ENCODE measurements at places on chromosomes 1 and 21.

DNA sequence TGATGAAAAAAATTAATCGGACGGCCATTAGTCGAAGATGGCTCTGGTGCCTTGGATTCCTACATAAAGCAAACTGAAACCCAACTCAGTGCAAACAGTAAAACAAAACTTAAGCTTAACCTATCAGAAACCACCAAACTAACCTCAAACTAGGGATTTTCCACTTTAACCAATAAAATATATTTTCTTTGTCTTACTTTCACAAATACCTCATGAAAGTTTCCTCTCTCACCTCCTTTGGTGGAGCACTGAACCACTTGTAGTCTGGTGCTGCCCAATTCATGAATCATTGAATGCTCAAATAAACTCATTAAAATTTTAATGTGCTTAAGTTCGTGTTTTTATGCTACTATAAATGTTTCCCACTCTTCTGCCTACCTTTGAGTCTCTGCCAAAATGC, 7.0 kb downstream of the ADORA3 start:
- no peak for DNase-seq

DNA sequence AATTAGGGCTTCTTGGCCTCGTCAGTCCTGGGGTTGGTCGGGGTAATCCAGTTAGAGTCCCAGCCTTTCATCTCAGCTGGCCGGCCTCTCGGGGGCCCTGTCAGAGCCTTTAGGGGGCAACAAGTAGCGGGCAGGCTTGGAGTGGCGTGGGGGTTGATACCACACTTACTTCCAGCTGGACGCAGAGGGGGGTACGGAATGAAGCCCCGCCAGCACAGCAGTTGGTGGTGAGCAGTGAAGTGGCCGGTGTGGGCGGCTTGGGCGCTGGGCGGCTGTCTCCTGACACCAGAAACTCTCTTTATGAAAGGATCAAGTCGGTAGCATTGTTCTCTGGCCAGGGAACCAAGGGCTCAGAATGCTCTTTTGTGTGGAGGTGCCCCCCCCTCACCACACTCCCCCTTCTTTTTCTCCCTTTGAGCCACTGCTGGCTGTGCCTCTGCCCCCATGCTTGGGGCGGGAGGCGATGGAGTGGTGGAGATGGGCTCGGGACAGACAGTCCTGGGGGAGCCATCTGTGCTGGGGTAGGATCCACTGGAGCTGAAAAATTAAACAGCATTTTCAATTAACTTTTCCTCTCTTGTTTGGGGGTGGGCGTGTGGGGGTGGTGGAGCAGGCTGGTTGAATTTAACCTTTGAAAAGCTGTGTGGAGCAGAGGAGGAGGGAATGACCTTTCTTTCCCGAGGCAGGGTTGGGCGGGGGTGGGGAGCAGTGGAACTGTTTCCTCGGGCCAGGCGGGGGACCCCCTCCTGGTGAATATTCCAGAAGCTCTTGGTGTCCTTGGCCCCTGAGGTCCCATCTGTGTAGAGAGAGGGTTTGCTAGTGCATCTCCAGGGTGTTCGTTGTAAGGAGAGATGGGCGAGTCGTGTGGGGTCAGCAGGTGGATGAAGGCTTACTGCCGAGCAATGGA, 102.7 kb downstream of the RNF220 start:
- no peak for DNase-seq

GRCh38 chr21:37405629-37406028, 39.1 kb downstream of the DYRK1A start:
- DNase-seq = no peak

- DNase-seq = no peak
These were observed 163.4 kb upstream of the USP24 start for GRCh38 chr1:55378582-55378981.

DNA sequence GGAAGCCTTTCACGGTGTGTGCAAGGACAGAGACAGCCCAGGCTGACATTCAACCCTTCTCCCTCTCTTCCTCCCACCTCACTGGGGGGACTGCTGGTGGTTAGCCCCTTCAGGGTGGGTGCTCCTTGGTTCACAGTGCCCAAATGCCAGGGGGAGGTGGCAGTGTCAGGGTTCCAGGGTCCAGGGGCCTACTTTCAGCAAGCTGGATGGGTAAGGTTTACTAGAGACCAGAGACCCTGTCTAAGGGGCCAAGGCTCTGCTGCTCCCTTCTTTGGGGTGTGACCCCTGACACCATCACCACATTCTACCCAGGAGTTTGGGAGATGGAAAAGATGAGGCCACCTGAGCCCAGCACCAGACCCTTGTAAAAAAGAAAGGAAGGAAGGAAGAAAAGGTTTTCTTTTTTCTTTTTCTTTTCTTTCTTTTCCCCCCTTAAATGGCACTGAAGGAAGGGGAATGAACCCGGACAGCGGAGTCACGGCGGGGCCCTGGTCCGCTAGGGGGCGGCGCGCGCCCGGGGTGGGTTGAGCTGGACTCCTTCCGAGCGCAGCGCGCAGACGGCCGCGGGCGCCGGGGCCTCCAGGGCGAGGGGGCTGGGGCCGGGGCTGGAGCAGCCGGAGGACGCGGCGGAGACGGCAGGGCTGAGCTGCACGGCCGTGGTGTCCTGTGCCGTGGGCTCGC, 18.8 kb downstream of the KNCN start:
- DNase-seq = peak; percentile 56

GRCh38 chr1:180842052-180842451, 70.6 kb upstream of the KIAA1614 start:
- no peak for DNase-seq

- DNase-seq = no peak
These were observed 15.3 kb upstream of the NLRP3 start for GRCh38 chr1:247400685-247401084.

DNA sequence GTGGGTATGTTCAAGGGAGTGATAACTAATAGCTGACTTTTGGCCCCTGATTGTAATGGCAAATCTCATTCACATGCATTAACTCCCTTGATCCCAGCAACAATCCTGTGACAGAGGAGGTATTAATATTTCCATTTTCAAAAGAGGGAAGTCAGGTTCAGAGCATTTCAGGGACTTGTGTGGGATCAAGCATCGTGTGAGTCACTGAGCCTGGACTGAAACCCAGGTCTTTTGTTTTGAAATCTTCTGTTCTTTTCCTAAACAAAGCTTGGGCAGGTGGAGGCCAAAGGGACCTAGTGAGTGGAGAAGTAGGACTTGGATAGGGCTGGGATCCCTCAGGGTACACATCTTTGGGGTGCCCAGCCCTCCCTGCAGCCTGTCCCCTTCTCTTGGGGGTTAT, 37.9 kb downstream of the ETNK2 start:
- DNase-seq = no peak

- DNase-seq = no peak
These were observed 29.6 kb upstream of the AGL start for GRCh38 chr1:99820546-99820945.

- no peak for DNase-seq
These were observed 94.8 kb upstream of the USP24 start for GRCh38 chr1:55309786-55310504.

- DNase-seq = no peak
These were observed 325.9 kb downstream of the RPS6KC1 start for GRCh38 chr1:213376862-213377372.

- DNase-seq = peak; percentile 58
These were observed 2.6 kb upstream of the CREG1 start for GRCh38 chr1:167555971-167556714.

DNA sequence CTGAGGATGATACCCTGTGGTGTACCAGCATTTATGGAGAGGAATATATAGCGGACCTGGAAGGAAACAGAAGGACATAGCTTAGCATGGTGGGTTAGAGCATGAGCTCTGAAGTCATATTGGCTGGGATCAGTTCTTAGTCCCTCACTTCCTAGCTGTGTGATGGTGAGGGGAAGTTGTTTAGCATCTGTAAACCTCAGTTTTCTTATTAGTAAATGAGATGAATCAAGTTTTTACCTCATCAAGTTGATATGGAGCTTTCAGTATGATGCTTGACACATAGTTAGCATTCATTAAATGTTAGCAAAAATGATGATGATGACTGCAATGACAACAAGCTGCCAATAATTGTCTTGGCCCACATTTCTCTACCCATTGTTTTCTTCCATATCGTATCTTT, 84.8 kb downstream of the NEK7 start:
- DNase-seq = no peak

DNA sequence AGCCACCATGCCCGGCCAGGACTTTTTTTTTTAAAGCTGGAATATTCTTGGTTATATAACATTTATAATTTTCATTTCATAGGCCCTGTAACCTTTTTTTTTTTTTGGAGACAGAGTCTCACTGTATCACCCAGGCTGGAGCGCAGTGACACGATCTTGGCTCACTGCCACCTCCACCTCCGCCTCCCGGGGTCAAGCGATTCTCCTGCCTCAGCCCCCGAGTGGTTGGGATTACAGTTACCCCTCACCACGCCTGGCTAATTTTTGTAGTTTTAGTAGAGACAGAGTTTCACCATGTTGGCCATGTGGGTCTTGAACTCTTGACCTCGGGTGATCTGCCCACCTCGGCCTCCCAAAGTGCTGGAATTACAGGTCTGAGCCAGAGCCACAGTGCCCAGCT, 12.6 kb downstream of the ZYG11B start:
- DNase-seq = no peak

DNA sequence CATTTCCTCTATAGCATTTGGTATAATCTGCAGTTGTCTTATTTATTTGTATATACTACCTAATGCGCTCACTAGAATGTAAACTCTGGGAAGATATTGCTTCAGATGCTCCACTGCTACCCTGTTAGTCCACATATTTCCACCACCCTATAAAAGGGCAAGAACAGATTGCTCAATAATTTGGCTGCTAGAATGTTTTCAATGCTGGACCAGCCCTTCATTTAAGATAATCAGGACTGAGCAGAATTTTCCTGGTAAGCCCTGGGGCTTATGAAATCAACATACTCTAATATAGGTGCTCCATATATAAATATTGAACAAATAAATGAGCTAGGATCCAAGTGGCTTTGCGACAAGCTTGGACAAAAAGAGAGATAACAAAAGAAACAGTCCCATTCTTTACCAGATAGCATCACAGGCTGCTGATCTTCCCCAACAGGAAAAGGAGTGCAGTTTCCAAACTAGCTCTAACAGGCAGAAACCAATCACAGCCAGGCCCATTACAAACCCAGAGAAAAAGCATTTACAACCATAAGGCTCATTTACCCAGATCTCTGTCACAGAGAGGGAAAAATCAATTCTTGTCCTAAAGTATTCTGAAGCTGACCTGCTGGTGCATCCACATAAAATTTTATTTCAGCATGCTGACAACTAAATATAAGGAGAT, 8.3 kb downstream of the BCAR3 start:
- no peak for DNase-seq

DNA sequence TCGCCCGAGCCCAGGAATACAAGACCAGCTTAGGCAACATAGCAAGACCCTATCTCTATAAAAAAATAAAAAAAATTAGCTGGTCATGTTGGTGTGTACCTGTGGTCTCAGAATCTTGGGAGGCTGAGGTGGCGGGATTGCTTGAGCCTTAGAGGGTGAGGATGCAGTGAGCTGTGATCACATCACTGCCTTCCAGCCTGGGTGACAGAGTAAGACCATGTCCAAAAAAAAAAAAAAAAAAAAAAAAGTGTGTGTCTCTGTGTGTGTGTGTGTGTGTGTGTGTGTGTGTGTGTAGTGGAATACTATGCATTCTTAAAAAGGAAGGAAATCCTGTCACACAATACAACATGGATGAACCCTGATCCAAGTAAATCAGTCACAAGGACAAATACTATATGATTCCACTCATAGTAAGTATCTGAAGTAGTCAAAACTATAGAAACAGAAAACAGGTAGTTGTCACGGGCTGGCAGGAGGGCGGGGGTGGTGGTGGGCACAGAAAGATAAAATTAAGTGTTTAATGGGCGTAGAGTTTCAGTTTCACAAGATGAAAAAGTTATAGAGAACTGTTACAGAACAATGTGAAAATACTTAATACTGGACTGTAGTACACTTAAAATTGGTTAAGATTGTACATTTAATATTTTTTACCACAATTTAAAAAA, 47.8 kb downstream of the SELENOF start:
- no peak for DNase-seq

DNA sequence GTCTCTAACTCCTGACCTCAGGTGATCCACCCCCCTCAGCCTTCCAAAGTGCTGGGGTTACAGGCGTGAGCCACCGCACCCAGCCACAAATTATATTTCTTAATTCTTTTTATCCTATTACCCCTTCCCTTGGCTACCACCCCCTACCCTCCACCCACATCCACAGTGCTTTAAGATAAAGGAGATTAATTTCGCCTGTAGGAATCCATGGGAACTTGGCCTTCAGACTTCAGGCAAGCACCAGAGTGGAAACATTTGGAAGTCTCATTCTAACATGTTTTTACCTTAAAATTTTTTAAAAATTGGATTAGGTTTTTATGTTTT, 10.4 kb downstream of the CNST start:
- no peak for DNase-seq

GRCh38 chr1:13901039-13901438, 201.1 kb downstream of the PRDM2 start:
- DNase-seq = no peak

DNA sequence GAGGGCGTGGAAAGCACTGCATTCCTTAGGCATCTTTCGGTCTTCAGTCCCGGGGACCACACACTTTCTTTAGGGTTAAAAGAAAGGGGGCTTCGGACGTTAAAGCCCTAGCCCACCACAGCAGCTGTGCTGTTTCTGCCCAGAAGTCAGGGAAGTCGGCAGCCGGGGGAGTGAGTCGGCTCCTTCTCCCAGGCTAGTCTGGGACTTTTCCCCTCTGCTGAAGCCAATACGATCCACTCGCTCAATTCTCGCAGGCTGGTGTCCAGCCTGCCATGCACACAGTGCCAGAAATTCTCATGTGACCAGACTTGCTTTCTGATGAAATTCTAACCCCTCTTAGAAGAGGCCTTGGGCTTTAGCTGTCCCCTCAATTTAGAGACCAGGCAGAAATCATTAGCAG, 67.7 kb downstream of the BCAR3 start:
- DNase-seq = no peak

- DNase-seq = no peak
These were observed 40.9 kb upstream of the ADAM30 start for GRCh38 chr1:119937198-119937597.

DNA sequence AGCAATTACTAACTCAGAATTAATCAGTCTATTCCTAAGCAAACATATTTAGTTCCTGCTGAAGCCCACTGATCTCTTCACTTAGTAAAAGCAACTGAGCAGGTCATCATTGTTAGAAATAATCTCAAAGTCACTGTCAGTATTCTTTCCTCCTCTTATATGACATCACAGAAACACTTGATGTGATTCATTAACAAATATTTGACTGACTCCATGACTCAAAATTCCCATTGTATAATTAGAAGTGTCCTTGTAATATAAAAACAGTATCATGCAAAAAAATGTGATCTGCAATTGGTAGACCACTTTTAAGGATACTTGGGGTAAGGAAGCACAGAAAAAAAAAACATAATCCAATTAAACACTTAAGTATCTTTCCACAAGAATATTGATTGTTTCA, 194.4 kb downstream of the DPYD start:
- no peak for DNase-seq

- DNase-seq = no peak
These were observed 29.3 kb upstream of the DDAH1 start for GRCh38 chr1:85494074-85494903.

DNA sequence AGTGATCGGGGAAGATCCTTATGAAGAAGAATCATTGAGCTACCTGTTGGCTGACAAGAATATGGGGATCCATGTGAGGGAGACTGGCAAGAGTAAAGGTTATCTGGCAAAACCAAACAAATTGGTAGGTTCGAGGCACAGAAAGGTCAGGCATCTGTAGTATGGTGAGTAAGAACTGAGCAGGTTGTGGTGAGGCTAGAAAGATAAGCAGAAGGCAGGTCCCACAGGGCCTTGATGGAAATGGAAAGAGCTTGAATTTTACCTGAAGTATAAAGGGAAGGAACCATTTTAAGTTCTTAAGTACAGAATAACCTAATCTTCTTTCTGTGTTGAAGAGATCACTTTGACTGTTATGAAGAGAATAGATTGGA, 11.1 kb downstream of the PTPRC start:
- no peak for DNase-seq

- DNase-seq = no peak
These were observed 600.5 kb upstream of the ZP4 start for GRCh38 chr1:238491265-238491664.
